CD4-positive, alpha-beta T cell (primary cell): ENCODE measurements at places on chromosomes 1 and 21.

GRCh38 chr1:25677193-25677773, 60.7 kb downstream of the MAN1C1 start:
- no peaks in the 10 kb centered on the region for H3K27me3 ChIP-seq
- H3K27ac ChIP-seq = peak overlapping the region; percentile 63
- peaks cover 65% of the 10 kb centered on the region for H3K4me1 ChIP-seq
- peaks cover 7% of the 10 kb centered on the region for H3K36me3 ChIP-seq

DNA sequence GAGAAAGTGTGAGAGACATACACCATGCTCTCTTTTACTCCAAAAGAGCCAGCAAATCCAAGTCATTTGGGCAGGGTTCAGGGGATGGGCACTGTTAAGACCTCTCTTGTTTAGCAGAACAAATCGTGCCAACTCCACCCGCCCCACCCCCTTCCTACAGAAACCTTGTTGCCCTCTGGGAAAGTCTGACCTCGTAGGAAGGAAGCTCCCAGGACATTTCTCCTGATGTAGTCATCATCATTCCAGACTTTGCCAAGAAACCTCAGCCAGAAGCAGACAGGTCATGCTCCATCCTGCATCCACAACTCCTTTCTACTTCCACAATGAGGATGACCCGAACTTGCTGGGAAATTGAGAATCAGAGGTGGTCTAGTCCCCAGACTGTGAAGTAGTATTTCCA, 57.7 kb downstream of the UBE2T start:
- no peak overlapping the region for H3K27ac ChIP-seq
- no peak for DNase-seq
- no peak overlapping the region for H3K4me3 ChIP-seq
- H3K27me3 ChIP-seq = no peaks in the 10 kb centered on the region
- no peaks in the 10 kb centered on the region for H3K36me3 ChIP-seq
- peaks cover 11% of the 10 kb centered on the region for H3K4me1 ChIP-seq

GRCh38 chr1:67883069-67883468, 49.8 kb upstream of the GNG12 start:
- no peak overlapping the region for H3K4me3 ChIP-seq
- no peaks in the 10 kb centered on the region for H3K36me3 ChIP-seq
- H3K27ac ChIP-seq = no peak overlapping the region

DNA sequence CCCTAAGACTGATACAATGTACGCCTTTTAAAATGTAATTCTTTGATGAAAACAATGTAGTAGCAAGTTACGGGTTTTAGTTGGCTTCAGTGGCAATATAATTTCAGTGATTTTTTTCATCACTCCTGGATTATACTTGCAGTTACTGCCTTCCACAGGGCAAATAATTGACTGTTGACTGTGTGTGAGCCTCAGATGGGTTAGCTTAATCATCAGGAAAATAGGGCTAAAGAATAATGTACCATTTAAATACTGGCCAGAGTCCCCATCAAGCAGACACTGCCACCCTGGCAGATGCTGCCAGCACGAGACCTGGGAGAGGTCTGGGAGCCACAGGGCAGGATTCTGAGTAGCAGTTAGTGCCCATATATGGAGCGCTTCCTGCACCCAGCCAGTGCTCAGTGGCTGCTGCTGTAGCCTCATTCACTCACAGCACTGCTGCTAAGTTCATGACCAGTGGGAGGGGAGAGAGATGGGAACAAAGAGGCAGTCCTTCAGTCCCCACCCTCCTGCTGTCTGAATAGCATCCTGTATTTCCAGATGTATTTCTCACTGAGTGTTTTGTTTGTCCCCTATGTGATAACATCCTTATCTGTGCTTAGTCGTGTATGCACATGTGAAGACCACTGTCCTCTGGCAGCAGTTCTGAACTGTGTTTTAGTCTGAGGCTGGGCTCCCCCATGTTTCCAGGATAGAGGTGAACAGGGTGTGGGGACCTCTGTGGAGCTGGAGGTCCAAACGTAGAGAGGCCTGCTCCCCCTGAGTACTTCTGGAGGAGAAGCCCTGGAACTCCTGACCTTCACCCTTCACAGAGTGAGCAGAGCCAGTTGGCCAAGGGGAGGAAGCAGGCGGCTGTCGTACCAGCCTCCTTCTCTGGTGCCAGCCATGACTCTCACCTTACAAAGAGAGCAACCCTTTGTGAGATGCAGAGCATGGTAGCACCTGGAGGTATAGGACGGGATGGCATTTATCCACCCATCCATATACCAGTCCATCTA, 80.4 kb downstream of the ADARB1 start:
- H3K27me3 ChIP-seq = no peaks in the 10 kb centered on the region
- no peak overlapping the region for H3K27ac ChIP-seq
- DNase-seq = peak; percentile 16
- H3K4me1 ChIP-seq = peaks cover 31% of the 10 kb centered on the region

DNA sequence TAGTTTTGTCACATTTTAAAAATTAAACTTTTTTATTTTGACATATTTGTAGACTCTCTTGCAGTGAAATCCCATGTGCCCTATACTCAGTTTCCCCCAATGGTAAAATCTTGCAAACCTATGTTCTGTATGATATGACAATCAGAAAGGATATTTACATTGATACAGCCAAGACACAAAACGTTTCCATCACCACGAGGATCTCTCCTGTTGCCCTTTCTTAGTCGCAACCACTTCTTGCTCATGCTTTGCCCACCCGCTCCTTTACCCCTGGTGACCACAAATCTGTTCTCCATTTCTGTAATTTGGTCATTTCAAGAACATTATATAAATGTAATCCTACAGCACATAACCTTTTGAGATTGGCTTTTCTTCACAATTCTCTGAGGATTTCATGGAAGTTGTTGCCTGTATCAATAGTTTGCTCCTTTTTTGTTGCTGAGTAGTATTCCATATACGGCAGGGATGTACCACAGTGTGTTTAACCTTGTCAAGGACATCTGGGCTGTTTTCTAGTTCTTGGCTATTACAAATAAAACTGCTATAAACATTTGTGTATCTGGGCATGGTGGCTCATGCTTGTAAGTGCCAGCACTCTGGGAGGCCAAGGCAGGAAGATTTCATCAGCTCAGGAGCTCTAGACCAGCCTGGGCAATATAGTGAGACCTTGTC, 14.0 kb upstream of the BATF3 start:
- no peaks in the 10 kb centered on the region for H3K36me3 ChIP-seq
- no peaks in the 10 kb centered on the region for H3K4me1 ChIP-seq
- H3K27me3 ChIP-seq = no peaks in the 10 kb centered on the region
- H3K4me3 ChIP-seq = no peak overlapping the region
- no peak overlapping the region for H3K27ac ChIP-seq

DNA sequence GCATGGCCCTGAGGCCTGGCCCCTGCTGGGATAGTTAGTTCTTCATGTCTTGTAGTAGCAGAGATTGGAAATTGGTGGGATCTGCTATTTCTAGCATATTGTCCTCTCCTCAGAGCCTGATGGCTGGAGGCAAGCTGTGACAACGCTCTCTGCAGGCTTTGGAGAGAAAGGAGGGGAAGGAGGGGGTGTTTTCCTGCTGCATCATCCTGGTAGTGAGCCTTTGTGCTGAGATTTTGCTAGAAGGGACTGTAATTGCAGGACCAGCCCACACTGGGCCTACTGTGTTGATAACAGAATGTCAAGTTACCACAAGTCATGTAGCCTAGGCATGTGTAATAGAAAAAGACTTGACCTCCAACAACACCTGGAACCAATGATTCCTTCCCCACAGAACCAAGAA, 351.0 kb downstream of the SIPA1L2 start:
- no peak overlapping the region for H3K4me3 ChIP-seq
- no peaks in the 10 kb centered on the region for H3K36me3 ChIP-seq
- no peaks in the 10 kb centered on the region for H3K4me1 ChIP-seq
- H3K27ac ChIP-seq = no peak overlapping the region
- no peak for DNase-seq

DNA sequence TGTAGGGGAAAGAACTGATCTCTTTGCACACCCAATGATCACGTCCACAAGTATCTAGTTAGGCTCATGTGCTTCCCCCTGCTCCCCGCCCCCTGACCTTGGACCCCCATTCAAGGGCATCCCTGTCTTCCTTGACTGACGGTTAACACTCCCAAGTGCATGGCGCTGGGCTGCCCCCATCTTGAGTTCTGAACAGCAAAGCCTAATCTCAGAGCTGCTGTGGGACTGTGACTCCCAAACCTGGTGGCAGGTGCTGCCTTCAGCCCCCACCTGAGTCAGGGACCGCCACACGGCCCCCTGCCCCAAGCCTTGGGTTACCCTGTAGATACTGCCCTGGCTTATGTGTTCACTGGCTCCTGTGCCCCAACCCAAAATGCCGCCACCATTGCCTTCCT, 925 bp downstream of the TNNI1 start:
- no peak overlapping the region for H3K27ac ChIP-seq
- peaks cover 4% of the 10 kb centered on the region for H3K27me3 ChIP-seq
- H3K4me1 ChIP-seq = no peaks in the 10 kb centered on the region
- no peaks in the 10 kb centered on the region for H3K36me3 ChIP-seq

- DNase-seq = no peak
- H3K4me1 ChIP-seq = no peaks in the 10 kb centered on the region
- H3K27ac ChIP-seq = no peak overlapping the region
- H3K27me3 ChIP-seq = no peaks in the 10 kb centered on the region
Measured at GRCh38 chr1:231723146-231723545, 96.6 kb downstream of the DISC1 start.

DNA sequence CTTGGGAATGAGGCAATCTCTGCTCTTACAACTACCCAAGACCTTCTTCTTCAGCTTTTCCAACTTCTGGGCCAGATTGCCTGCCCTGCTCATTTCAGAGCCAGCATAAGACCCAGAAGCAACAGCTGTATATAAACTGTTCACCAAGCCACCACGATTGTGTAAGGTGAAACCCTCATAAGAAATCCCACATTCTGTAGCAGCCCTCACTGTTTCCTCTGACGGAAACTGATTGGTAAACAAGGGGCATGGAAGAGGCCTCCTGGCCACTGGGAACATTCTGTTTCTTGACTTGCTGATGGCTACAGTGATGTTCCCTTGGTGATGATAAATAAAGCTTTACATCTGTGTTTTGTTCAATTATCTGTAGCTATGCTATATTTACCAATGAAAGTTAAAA, 39.7 kb upstream of the EXO1 start:
- H3K27me3 ChIP-seq = no peaks in the 10 kb centered on the region
- no peak overlapping the region for H3K4me3 ChIP-seq
- no peaks in the 10 kb centered on the region for H3K36me3 ChIP-seq
- no peaks in the 10 kb centered on the region for H3K4me1 ChIP-seq
- H3K27ac ChIP-seq = no peak overlapping the region

DNA sequence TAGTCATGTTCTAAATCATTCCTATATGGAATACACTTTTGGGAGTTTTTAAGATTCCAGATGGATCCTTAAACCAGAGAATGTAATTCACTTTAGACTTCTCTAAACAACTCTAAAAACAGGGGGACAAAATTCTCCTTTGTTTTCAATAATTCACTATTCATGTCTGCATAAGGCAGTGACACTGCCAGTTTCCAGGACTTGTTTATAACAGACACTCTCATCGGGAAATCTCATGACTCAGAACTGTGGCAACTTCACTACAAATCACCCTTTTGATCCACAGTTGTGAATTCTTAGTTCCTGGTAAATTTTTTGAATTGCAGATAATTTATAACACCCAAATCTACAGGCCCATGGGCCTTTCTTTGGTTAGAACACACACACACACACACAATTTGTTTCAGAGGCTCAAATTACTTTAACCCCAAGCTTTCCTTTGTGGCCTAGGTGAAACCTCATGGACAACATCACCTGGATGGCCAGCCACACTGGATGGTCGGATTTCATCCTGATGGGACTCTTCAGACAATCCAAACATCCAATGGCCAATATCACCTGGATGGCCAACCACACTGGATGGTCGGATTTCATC, at the start of gene OR2T4:
Gene OR2T4 (plus strand): TSS at position 545 of the 595 bp plus-strand sequence. CDS start 0 bp downstream, at position 545.
- no peaks in the 10 kb centered on the region for H3K36me3 ChIP-seq
- H3K27ac ChIP-seq = no peak within 1 kb of the TSS
- no peak for DNase-seq
- H3K4me3 ChIP-seq = no peak within 1 kb of the TSS

DNA sequence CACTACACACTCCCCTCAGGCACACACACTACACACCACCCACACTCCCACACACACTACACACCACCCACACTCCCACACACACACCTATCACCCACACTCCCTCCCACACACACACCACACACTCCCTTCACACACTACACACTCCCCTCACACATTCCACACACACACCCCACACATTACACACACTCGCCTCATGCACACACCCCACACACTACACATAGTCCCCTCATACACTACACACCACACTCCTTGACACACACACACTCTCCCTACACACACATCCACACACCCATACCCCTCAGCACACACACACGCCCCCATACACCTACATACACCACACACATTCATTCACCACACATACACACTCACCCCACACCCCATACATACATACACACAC, 31.0 kb upstream of the SELENON start:
- H3K27ac ChIP-seq = no peak overlapping the region
- H3K4me1 ChIP-seq = peaks cover 73% of the 10 kb centered on the region
- no peak overlapping the region for H3K4me3 ChIP-seq
- H3K27me3 ChIP-seq = no peaks in the 10 kb centered on the region
